ENCODE measurements at places on chromosomes 16 and 17. TPM values are rescaled to one million over a fixed set of nuclear protein-coding genes. Genes with fewer than 3 reads are reported as not detected.

DNA sequence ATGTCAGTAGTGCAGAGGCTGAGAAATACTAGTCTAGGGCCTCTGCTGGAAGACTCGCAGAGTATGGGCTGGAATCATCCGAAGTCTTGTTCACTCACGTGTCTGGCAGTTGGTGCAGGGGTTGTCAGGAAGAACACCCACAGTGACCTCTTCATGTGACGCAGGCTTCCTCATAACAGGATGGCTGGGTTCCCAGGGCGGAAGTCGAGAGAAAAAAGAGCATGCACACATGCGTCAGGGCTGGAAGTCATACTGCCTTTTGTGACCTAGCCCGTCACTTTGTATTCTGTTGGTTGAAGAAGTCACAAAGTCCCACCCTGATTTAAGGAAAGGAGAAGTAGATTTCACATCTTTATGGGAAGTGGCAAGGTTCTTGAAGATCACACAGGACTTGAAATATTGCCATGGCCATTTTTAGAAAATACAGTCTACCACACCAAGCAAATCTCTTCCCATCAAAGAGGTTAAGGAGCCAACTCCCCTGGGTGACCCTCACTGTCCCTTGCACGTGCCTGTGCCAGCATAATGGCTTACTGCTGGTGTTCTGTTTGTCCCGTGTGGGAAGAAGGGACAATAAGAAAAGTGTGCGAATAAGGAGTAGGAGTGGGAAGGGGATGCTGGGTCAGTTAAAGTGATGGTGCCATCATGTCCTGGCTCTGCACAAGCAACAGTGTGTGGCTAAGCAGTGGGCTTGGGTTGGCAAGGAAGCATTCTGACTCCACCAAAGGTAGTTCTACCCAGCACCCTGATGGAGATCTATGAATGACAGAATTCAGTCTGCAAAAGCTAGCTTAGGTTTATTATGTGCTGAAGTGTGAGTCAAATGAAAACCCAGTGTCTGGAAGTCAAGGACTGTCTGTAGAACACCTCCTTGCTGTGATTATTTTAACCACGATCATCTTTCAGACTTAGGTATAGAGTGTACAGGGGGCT, 28.1 kb downstream of the HEATR3 start:
- no peaks in the 10 kb centered on the region for H3K36me3 ChIP-seq
- H3K4me1 ChIP-seq = peaks cover 3% of the 10 kb centered on the region
- DNase-seq = no peak
- H3K4me3 ChIP-seq = no peak overlapping the region

DNA sequence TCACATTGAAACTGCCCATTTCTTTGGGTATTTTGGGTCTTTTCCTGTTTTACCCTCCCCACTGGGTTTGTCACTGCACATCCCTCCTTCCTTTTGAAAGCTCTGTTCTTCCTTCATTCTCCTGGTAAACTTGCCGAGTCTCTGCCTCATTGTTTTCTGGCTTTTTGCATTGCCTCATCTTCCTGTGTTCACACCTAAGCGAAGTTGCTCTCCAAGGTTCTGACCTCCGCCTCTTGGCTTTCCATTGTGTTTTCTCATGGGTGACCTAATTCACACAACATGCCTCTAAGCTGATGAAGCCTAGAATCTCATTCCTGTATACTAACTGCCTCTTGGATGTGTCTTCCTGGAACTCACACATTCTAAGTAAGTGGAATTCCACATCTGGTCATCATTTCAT, 1096.1 kb upstream of the EEF2KMT start:
- no peaks in the 10 kb centered on the region for H3K27me3 ChIP-seq
- no peak overlapping the region for H3K4me3 ChIP-seq
- H3K27ac ChIP-seq = no peak overlapping the region
- DNase-seq = no peak

DNA sequence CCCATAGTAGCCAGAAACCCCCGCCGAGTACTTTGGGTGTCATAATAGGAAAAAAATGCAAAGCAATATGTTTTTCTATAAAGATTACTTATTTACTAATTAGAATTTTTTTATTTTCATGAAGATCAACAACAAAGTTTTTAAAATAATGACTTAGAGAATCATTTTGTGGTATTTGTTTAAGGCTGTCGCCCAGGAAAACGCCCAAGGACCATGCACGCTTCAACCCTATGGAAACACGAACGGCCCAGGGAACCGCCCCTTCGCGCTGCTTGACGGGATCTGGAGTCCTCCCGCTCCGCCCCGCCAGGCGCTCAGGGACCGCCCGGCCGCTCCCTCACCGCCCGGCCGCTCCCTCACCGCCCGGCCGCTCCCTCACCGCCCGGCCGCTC, 408 bp upstream of the KPNA2 start:
- no peak overlapping the region for H3K27ac ChIP-seq
- peaks cover 9% of the 10 kb centered on the region for H3K4me1 ChIP-seq
- H3K36me3 ChIP-seq = peaks cover 16% of the 10 kb centered on the region
- H3K4me3 ChIP-seq = 0 out of 2 replicates have a peak overlapping the region, but pooled peaks have one; percentile 28

DNA sequence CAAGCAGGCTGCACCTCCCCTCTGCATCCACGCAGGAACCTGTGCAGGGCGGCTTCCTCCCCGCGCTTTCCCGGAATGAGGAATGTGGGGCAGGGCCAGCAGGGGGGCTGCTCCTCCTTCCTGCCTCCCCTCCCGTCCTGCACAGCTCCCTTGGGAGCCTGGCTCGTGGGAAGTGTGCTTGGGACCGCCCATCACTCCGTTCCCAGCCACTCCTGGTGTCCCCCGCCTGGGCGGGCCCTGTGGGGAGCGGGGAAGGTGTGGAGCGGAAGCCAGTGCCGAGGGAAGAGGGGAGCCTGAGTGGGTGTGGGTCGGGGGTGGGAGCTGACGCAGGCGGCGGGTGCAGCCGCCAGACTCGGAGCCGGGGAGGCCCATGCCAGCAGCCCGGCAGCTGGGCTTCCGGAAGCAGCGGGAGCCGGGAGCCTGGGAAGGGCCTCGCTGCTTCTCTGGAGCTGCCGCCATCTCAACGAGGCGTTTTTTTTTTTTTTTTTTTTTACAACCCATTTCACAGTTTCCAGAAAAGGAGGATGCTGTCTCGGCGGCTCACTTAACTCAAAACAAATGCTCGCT, 24.1 kb downstream of the BAHCC1 start:
- H3K36me3 ChIP-seq = no peaks in the 10 kb centered on the region
- no peak overlapping the region for H3K4me3 ChIP-seq
- no peak overlapping the region for H3K27ac ChIP-seq
- H3K4me1 ChIP-seq = no peaks in the 10 kb centered on the region

DNA sequence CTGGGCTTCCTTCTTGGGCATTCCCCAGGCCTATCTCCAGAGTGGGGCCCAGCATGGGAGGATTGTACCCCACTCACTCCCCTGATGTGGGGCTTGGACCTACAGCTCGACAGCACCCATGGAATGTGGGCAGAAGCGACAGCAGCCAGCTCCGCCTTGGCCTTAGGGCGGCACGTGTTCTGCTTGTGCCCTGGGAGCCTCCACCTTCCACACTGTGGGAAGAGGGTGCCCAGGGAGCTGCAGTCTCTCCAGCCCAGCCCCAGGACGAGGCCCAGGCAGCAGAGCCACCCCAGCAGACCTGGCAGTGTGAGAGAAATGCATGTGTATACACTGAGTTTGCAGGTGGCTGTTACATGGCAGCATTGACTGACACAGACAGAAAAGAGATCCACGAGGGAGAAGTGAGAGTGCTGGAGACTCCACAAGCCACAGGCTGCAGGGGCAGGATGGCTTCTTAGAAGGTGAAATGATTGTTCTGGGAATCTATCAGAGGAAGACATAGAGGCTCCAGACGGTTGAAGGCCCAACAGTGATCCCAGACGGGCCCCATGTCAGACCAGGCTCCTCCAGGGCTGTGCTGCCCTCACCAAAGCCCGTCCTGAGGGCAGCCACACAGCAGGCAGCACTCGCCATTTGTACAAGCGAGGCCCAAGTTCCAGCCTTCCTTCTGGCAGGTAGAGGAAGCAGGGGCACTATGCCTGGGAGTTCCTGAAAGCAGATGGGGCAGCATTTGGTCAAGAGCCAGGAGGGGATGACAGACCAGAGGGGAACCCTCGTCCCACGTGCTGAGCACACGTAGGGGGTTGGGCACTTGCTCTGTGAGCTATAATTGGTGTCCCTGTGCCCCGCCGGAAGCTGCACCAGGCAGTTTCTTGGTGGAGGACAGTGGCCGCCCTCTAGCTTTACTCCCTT, 2.8 kb upstream of the DNASE1 start:
- H3K36me3 ChIP-seq = peaks cover 16% of the 10 kb centered on the region
- DNase-seq = no peak
- no peaks in the 10 kb centered on the region for H3K27me3 ChIP-seq
- H3K27ac ChIP-seq = no peak overlapping the region
- H3K4me1 ChIP-seq = no peaks in the 10 kb centered on the region

GRCh38 chr17:69551212-69552010, 136.9 kb downstream of the MAP2K6 start:
- H3K4me1 ChIP-seq = peaks cover 23% of the 10 kb centered on the region
- H3K27ac ChIP-seq = no peak overlapping the region
- no peaks in the 10 kb centered on the region for H3K36me3 ChIP-seq
- DNase-seq = no peak
- no peaks in the 10 kb centered on the region for H3K27me3 ChIP-seq

- peaks cover 12% of the 10 kb centered on the region for H3K4me1 ChIP-seq
- no peak overlapping the region for H3K27ac ChIP-seq
- H3K36me3 ChIP-seq = no peaks in the 10 kb centered on the region
- no peaks in the 10 kb centered on the region for H3K27me3 ChIP-seq
Observed at GRCh38 chr16:84548508-84548907, 44.0 kb upstream of the MEAK7 start.

- H3K27me3 ChIP-seq = no peaks in the 10 kb centered on the region
- no peak for DNase-seq
- peaks cover 3% of the 10 kb centered on the region for H3K36me3 ChIP-seq
Observed at GRCh38 chr17:42608305-42609181, 631 bp downstream of the RETREG3 start.

- DNase-seq = no peak
- peaks cover 56% of the 10 kb centered on the region for H3K4me1 ChIP-seq
- H3K27me3 ChIP-seq = no peaks in the 10 kb centered on the region
- no peak overlapping the region for H3K27ac ChIP-seq
- H3K4me3 ChIP-seq = no peak overlapping the region
- peaks cover 3% of the 10 kb centered on the region for H3K36me3 ChIP-seq
Observed at GRCh38 chr17:77423589-77424451, 283.1 kb downstream of the SEC14L1 start.

- no peaks in the 10 kb centered on the region for H3K27me3 ChIP-seq
- H3K27ac ChIP-seq = no peak overlapping the region
- H3K4me1 ChIP-seq = no peaks in the 10 kb centered on the region
- H3K36me3 ChIP-seq = no peaks in the 10 kb centered on the region
- no peak overlapping the region for H3K4me3 ChIP-seq
Observed at GRCh38 chr17:79159926-79160325, 85.3 kb downstream of the ENGASE start.

- no peak for DNase-seq
- no peaks in the 10 kb centered on the region for H3K36me3 ChIP-seq
- H3K27me3 ChIP-seq = no peaks in the 10 kb centered on the region
- H3K27ac ChIP-seq = no peak overlapping the region
Observed at GRCh38 chr16:89965447-89966225, 17.1 kb downstream of the DEF8 start.

DNA sequence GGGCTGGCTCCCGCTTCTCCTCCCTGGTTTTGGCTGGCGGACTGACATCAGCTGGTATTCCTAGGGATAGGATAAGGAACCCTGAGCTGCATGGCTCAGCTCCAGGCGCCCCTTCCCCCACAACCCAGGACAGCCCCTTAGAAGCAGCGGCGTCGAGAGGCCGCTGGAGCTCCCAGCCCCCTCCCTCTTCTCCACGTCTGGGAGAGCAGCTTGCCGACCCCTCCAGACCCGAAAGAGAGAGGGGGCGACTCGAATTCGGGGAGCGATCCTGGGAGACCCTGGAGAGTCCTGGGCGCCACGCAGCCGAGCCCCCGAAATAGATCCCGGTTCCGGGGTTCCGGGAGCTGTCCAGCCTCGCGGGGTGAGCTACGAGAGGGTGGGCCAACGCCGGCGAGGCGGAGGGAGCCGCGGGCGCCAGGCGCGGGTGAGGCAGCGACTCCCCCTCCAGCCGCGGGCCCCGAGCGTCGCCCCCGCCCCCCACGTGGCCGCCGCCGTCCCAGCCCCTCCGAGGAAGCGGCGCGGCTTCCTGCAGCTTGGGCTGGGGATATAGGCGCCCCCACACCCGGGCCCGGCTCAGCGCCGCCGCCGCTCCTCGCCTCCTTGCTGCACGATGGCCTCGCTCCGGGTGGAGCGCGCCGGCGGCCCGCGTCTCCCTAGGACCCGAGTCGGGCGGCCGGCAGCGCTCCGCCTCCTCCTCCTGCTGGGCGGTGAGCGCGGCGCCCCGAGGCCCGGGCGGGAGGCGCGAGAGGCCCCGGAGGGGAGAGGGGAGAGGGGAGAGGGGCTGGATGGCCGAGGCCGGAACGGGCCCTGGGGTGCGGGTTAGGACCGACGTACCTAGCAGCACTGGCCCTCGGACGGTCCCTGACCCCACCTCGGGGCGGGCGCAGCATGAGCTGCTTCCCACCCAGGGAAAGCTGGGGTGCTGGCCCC, at the start of gene RAMP2:
Gene RAMP2, plus strand, starts transcription at position 576 of the 930 bp plus-strand sequence. Its CDS starts 35 bp downstream, at position 611.
- peaks cover 17% of the 10 kb centered on the region for H3K4me1 ChIP-seq
- no peak within 1 kb of the TSS for H3K27ac ChIP-seq
- no peaks in the 10 kb centered on the region for H3K36me3 ChIP-seq
- peak within 1 kb of the TSS; percentile 37 for H3K4me3 ChIP-seq
- no peaks in the 10 kb centered on the region for H3K27me3 ChIP-seq
- DNase-seq = no peak

- H3K27me3 ChIP-seq = no peaks in the 10 kb centered on the region
- no peak for DNase-seq
- H3K36me3 ChIP-seq = no peaks in the 10 kb centered on the region
- no peaks in the 10 kb centered on the region for H3K4me1 ChIP-seq
- H3K4me3 ChIP-seq = no peak overlapping the region
Observed at GRCh38 chr16:22397931-22398330, 23.5 kb upstream of the CDR2 start.

- peaks cover 16% of the 10 kb centered on the region for H3K4me1 ChIP-seq
- H3K27ac ChIP-seq = peak overlapping the region; percentile 97
- DNase-seq = peak; percentile 66
- H3K36me3 ChIP-seq = no peaks in the 10 kb centered on the region
- peak overlapping the region; percentile 86 for H3K4me3 ChIP-seq
Observed at GRCh38 chr17:27294689-27295630, 1.0 kb downstream of the WSB1 start.

- H3K4me1 ChIP-seq = no peaks in the 10 kb centered on the region
- no peak for DNase-seq
- H3K36me3 ChIP-seq = no peaks in the 10 kb centered on the region
- H3K4me3 ChIP-seq = no peak overlapping the region
- H3K27ac ChIP-seq = no peak overlapping the region
- H3K27me3 ChIP-seq = no peaks in the 10 kb centered on the region
Observed at GRCh38 chr17:6027342-6028024, 42.7 kb upstream of the WSCD1 start.

GRCh38 chr17:66750116-66750515, 84.8 kb upstream of the CACNG5 start:
- H3K27ac ChIP-seq = no peak overlapping the region
- no peak overlapping the region for H3K4me3 ChIP-seq
- no peaks in the 10 kb centered on the region for H3K36me3 ChIP-seq
- DNase-seq = no peak

- no peaks in the 10 kb centered on the region for H3K4me1 ChIP-seq
- H3K27me3 ChIP-seq = no peaks in the 10 kb centered on the region
- DNase-seq = no peak
Observed at GRCh38 chr17:61023996-61024395, 346.3 kb downstream of the BCAS3 start.

The SCGB1C2 gene
- total RNA-seq = not detected

The CLEC19A gene
- total RNA-seq = not detected

The ENPP7 gene
- total RNA-seq = 0.41 TPM

The RAB11FIP4 gene
- 27.0 TPM for total RNA-seq

The C1QTNF1 gene
- total RNA-seq = 0.21 TPM

The CD300H gene
- not detected for total RNA-seq

The CDRT15L2 gene
- not detected for total RNA-seq

The SETD1A gene
- 25.9 TPM for total RNA-seq

The PAM16 gene
- 54.9 TPM for total RNA-seq

The EIF3C gene
- 555 TPM for total RNA-seq
